Activated CD4-positive, CD25-positive, alpha-beta regulatory T cell (primary cell): ENCODE measurements at places on chromosomes 7 and 10.

- no peak for DNase-seq
These were observed 5.7 kb downstream of the FAM221A start for GRCh38 chr7:23685731-23686130.

DNA sequence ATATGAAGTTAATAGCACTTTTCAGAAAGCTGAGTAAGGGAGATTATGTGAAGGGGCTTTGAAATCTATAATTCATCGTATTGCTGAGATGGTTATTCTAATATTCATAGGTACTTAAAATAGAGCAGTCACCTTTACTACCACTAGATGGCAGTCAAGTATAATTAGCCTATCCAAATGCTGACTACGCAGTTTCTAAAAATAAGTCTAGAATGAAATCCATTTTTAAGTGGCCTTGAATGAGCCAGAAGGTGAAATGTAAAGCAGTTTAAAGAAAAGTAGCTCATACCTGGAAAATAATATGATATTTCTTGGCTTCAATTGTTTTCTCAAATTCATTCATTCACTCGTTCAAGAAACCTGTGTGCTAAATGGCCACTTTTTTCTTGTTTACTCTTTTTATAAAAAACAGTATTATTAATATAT is 1277.1 kb downstream of the GATA3 start:
- no peak for DNase-seq

DNA sequence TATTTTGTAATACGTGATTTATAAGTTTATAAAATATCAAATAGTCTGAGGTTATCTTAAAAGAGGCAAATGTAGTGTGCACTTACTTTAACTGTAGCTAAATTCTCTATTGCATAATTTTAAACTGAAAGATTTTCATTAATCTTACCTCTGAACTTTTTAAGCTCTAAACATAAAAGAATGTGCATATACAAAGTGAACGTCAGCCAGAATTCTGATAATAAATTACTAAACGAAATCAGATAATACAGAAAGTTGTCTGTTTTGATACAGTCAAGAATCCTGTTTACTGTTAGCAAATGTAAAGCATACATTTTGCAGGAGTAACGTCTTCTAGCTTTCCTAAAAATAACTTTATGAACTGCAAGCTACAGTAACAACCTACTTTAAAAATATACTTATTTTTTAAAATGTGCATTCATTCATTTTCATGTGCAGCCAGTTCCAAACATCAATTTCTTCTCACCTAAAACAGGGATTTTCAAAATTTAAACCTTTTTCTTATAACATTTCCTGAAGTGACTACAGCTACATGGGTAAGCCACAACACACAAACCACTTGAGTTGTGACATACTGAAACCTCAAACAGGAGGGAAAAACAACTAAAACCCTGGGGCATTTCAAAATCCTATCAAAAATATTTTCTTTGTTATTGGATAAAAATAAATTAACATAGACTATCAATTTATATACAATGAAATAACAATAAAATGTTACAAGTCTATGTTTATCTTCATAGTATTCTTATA is 92.7 kb downstream of the RNLS start:
- DNase-seq: no peak

DNA sequence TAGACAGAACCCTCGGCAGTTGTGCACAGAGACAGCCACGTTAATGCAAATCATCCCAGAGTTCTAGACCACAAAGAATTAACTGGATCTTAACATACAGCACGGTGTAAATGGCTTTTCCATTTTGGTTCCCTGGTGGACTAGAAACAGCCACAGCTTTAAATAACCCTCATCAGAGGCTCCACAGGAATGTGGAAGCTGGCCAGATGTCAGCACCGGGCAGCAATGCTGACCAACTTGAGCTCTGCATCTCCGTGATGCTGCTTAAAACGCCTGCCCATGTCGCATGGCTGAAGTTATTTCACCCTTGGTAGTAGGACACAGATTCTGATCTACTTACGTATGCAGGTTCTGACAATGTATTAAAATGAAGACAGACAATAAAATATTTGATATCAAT is 24.5 kb downstream of the RSU1 start:
- no peak for DNase-seq

DNA sequence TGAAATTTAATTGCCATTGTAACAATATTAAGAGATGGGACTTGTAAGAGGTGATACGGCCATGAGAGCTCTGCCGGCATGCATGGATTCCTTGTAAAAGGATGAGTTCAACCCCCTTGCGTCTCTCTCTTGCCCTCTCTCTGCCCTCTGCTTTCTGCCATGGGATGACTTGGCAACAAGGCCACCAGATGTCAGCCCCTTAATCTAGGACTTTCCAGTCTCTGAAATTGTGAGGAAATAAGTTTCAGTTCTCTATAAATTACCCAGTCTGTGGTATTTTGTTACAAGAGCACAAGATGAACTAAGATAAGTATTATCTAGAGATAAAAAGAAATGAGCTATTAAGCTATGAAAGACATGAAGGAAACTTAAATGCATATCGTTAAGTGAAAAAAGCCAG is 145.7 kb upstream of the AHR start:
- DNase-seq: no peak

GRCh38 chr7:142797391-142798377 is 26.9 kb downstream of the PRSS2 start:
- DNase-seq: peak; percentile 15

GRCh38 chr10:71138166-71138830 is 74.1 kb upstream of the UNC5B start:
- no peak for DNase-seq

DNA sequence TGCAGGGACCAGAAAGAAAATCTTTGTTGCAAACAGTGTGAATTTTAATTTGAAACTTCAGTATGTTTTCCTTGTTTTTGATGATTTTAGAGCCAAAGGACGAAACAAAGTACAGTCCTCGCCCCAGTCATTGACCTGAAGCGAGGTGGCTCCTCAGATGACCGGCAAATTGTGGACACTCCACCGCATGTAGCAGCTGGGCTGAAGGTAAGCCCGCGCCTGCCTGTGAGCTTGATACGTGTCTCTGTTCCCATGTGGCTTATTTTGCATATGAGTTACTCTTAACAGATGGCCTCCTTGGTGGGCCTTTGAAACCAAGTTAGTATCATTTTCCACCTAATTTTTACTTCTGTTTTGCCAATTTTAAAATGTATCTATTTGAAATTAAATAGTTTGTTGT is 12.3 kb downstream of the RBM17 start:
- no peak for DNase-seq

- no peak for DNase-seq
These were observed 920 bp downstream of the PRLHR start for GRCh38 chr10:118594392-118595063.

GRCh38 chr10:101162677-101163076 is 31.6 kb downstream of the TLX1 start:
- no peak for DNase-seq

GRCh38 chr10:63761243-63761642 is 240.0 kb downstream of the REEP3 start:
- DNase-seq: no peak

DNA sequence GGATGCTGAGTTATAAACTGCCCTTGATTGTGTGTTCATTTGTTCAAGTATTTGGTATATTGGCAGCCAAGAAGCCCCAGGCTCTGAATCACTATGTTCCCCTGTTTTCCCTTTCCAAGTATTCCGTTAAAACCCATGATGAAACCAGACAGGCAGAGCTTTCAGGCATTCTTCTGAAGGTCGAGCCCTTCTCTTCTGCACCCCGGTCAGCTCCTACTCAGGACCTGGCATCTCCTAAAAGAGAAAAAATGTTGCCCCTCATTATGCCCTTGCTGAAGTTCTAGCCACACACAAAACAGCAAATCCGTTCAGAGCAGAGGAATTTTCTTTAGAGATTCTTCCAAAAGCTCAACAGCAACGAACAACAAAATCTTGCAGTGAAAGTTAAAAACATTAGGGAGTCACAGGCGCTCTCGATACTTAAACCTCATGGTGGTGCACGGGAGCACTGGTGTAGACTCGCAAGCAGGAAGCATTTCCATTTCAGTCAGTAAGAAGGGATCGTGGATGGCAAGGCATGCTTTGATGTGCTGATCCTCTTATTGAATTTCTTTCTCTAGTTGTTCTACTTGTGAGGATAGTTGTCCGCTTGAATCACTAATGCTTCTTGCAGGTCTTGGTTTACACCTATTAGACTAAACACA is 264.9 kb downstream of the SKIDA1 start:
- DNase-seq: no peak

- DNase-seq: no peak
These were observed 219.5 kb downstream of the PAXIP1 start for GRCh38 chr7:154783281-154783909.

- no peak for DNase-seq
These were observed 164.5 kb downstream of the PRPF18 start for GRCh38 chr10:13751191-13751764.

DNA sequence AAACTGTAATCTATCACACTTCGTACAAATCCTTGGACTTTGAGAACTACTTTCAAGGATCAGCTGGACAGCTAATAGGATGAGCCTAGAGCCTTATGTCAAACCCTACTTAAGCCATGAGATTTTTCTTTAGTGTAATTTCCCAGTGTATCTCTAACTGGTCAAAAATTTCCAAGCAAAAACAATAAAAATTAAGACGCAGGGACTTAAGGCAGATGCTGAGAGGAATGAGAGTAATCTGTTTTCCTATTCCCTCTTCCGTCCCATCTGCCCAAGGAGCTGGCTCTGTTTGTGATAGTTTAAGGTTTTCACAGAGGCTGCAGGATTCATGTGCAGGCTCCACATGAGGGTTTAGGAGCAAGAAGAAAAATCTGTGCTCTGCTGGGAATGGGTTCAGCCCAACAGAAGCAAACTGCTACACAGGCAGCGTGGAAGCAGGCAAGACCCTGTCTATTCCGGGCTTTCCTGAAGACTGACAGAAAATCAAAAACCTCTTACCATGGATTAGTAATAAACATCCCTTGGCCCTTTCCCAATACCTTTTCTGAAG is 62.2 kb downstream of the ARMH3 start:
- DNase-seq: no peak

DNA sequence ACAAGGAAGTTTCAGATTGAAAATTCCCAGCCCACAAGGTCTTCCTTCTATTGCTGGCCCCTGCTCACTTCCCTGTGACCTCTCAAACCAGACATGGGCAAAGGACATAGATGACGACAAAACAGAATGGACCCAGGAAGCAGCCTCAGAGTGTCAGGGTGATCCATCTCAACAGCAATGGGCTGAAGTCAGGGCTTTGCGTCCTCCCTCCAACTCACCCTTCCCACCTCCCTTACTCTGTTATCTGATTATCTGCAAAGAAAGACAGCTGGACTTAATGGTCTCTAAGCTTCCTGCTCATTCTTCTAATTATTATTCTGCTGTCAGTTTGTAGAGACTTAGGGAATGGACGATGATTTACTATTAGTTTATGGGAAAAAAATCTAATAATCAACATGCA is 115.9 kb downstream of the PIP4K2A start:
- no peak for DNase-seq

GRCh38 chr10:31617757-31618156 is 298.7 kb downstream of the ZEB1 start:
- no peak for DNase-seq

- no peak for DNase-seq
These were observed 117.5 kb upstream of the UNC5B start for GRCh38 chr10:71094712-71095390.
